Activated effector memory CD4-positive, alpha-beta T cell treated with Interleukin-2 at 50 U/mL for 16 hours (primary cell): ENCODE measurements at places on chromosomes 6 and 20.

GRCh38 chr20:3193806-3194616, 10.5 kb downstream of the DDRGK1 start:
- no peak for DNase-seq

DNA sequence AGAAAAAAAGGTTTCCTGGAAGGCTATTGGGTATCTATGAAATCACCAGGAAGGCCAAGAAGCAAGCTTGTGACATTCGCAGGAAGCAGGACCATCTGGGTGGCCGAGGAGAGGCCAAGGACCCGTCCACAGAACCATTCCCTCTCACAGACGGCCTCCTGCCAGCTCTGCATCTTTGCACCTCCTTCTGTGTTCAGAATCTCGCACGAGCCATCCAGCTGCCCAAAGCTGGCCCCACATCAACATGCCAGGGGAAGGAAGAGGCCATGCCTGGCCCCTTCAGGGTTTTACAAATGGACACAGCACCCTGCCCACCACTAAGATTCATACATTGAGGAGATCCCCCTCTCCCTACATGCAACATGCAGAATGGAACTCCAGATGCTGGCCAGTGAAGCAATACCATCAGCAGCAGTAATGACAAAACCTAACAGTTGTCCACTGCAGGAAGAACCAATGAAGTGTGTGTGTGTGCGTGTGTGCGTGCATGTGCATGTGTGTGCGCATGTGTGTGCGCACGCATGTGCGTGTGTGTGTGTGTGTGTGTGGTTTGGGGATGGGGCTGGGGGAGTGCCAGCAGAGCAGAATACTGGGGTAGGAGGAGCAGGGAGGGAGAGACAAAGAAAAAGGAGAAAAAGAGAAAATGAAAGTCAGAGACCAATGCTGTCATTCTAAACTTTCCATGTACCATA, 184.2 kb upstream of the FOXQ1 start:
- no peak for DNase-seq

GRCh38 chr6:161001421-161001820, 9.9 kb downstream of the MAP3K4 start:
- DNase-seq, result no peak

GRCh38 chr6:89952686-89953085, 58.4 kb downstream of the GJA10 start:
- peak; percentile 49 for DNase-seq

DNA sequence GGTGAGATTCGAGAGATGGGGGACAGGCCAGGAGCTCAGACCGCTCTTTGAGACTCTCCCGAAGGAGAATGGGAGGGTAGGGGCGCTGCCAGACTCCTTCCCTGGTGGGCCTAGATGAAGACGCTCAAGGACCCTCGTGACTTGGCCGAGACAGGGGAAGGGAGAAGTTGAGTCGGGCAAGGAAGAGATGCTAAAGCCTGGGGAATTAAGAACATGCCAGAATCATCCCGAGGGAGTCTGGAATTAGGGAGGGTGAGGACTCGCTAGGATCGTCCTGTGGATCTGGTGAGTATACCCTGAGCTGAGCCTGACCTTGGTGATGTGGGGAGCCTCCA, 529 bp downstream of the UBE2C start:
- no peak for DNase-seq

DNA sequence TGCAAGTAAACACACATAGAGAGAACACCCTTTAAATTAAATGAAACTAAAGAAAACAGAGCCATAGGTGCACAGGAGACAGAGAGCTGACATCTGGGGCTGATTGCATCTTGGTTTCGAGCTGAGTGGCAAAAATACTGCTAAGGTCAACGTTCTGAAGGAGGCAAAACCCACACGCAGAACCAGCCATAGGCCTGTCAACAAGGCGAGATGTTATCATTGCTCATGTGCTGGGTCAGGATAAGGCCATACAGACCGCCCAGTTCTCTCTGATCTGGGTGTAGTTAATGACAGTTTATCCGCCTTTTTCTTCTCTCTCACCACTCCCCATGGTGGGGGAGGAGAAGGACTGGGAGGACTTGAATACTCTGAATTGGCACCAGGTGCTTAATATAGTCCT, 4.5 kb upstream of the FAM110A start:
- DNase-seq, result no peak
